ENCODE measurements at places on chromosomes 11 and 22.
A peak's percentile ranks its signal among the peaks of the same experiment; 100 is the strongest.

DNA sequence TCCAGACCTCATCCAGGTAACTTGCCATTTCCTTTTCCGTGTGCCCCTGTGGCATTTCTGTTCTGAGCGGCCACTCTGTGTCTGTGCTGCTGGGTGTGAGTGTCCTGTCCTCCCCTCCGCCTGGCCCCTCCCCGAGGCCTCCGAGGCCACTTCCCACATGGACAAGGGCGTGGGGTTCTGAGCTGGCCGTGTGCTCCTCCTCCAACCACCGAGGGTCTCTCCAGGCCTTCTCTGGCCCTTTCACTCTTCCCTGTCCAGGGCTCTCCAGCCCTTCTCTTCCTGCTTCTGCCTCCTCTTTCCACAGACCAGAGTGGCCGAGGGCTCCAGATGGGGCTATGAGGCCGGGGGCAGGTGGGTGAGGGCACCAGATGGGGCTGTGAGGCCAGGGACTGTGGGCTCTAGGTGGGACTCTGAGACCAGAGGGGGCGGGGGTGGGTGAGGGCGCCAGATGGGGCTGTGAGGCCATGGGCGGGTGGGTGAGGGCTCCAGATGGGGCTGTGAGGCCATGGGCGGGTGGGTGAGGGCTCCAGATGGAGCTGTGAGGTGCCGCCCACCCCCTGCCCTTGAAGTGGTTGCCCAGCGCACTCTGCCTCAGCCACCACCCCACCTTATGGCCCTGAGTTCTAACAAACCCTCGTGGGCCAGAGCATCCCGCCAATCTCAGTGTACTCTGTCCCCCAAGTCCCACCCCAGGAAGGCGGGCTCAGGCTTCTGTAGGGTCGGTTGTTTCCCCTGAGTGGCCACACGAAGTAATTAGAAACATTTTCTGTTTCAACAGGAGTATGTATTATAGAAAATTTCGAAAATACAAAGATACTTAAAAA, 24.1 kb downstream of the PTDSS2 start:
- DNase-seq = no peak

- DNase-seq = no peak
Measured at GRCh38 chr11:78046486-78046854, 17.2 kb upstream of the THRSP start.

DNA sequence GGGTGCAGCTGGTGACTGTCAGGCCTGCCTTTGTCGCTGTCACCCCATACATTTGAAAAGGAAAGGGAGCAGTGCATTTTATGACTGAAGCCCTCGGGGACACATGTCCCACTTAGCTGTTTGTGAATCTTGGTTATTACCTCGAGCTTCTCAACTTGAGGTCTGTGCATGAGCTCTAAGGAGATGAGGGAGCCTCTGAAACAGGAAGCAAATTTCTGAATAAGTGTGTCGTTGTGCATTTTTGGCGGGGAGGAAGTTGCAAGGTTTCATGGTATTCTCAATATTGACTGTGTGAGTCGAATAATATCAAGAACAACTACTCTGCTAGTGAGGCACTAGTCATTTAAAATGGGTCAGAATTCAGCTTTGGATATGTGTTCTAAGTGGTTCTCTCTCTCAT, 149.7 kb upstream of the PLET1 start:
- no peak for DNase-seq

DNA sequence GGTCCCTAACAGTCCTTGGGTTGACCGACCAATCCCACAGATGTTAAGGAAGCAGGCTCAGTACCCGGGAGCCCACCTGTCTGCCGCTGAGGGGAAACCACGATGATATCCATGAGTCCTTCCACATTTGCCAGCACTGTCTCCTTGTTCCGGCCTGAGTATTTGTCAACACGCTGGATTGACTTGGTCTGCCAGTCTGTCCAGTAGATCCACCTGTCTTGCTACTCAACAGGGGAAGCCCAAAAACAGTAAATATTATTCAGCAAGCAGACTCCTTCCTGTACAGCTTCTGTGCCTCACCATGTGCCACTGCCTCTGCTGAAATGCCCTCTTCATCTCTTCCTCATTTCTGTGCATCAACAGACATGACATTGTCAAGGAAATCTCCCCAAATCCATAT, 22.8 kb upstream of the CKAP5 start:
- no peak for DNase-seq

GRCh38 chr11:134244593-134244992, 8.6 kb downstream of the THYN1 start:
- no peak for DNase-seq

- DNase-seq = no peak
Measured at GRCh38 chr22:30780026-30780425, 85.4 kb downstream of the OSBP2 start.

- peak; percentile 68 for DNase-seq
Measured at GRCh38 chr11:116499396-116500003, 273.3 kb downstream of the BUD13 start.

DNA sequence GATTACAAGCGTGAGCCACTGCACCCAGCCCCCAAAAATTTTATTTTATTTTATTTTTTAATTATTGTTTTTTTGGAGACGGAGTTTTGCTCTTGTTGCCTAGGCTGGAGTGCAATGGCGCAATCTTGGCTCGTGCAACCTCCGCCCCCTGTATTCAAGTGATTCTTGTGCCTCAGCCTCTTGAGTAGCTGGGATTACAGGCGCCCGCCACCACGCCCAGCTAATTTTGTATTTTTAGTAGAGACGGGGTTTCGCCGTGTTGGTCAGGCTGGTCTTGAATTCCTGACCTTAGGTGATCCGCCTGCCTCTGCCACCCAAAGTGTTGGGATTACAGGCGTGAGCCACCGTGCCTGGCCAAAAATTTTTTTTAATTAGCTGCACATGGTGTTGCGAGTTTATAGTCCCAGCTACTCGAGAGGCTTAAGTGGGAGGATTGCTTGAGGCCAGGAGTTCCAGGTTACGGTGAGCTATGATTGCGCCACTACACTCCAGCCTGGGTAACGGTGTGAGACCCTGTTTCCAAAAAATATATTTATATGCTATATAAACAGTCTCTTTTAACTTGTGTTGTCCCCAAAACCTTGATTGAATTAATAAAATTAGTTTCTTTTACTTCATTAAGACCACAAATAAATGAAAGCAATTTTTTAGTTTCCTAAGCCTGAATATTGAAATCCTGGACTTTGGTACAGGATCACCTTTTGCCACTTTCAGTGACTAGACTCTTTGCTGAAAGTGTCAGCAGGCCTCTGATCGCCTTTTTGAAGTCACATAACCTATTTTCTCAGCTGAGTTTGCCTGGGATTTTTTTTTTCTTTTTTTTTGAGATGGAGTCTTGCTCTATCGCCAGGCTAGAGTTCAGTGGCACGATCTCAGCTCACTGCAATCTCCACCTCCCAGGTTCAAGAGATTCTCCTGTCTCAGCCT, 16.2 kb downstream of the ATG13 start:
- no peak for DNase-seq

DNA sequence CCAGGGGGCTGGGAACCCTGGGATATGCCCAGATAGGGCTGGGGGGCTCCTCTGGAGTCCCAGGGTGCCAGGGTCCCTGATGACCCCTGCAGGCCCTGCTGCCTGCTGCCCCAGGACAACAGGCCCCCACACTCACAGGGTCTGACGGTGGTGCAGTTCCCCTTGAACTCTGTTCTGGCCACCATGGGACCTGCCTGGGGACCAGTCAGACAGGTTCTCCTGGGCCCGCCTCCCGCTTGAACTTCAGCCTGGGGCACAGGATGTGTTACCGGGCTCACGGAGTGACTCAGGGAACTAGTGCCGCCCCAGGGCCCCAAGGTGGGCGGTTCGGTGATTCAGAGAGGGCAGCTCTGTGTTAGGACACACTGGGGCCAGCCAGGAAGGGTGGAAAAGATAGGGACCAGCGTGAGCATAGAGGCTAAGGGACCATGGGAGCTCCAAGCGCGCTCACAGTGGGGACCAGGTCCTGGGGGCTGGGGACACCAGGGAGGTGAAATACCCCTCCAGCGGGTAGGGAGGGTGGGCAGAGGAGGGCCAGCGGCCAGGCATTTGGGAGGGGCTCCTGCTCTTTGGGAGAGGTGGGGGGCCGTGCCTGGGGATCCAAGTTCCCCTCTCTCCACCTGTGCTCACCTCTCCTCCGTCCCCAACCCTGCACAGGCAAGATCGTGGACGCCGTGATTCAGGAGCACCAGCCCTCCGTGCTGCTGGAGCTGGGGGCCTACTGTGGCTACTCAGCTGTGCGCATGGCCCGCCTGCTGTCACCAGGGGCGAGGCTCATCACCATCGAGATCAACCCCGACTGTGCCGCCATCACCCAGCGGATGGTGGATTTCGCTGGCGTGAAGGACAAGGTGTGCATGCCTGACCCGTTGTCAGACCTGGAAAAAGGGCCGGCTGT, 21.5 kb upstream of the TXNRD2 start:
- peak; percentile 36 for DNase-seq

GRCh38 chr22:42068291-42068690, 2.3 kb downstream of the NAGA start:
- DNase-seq = no peak

DNA sequence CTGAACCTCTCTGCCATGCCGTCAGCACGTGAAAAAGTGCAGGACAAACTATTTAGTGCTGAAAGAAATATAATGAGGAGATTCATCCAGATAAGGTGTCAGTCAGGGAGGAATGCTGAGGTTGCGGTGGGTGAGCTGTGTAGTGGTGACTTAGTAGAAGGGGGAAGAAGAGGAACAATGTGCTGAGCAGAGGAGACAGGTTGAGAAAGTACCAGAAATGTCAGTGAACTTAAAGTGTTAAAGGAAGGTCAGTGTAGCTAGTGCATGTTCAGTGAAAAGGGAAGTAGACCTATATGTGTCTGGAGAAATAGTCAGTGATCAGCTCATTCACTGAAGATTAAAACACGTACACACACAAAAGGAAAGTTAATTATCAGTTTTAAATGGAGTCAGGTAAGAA, 237.6 kb upstream of the CCDC179 start:
- no peak for DNase-seq

DNA sequence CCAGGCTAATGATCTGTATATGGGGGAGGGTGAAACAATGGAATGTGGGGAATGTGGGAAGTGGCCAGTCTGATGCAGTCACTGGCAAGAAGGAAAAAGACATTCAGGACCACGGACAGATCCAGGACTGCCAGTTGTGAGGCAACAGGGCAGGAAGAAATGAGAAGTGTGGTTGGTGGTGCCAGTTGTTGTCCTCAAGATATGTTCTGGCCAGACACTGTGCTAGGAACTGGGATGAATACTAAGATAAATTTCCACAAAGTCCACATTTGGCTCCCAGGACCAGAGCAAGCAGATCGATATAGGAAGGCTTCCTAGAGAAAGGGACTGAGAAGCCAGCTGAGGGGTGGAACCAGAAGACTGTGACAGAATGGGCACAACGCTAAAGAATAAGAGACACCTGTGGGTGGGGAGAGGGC, 6.8 kb upstream of the TPBGL start:
- DNase-seq = peak; percentile 71

- DNase-seq = peak; percentile 13
Measured at GRCh38 chr22:33867118-33867866, 53.0 kb downstream of the LARGE1 start.

DNA sequence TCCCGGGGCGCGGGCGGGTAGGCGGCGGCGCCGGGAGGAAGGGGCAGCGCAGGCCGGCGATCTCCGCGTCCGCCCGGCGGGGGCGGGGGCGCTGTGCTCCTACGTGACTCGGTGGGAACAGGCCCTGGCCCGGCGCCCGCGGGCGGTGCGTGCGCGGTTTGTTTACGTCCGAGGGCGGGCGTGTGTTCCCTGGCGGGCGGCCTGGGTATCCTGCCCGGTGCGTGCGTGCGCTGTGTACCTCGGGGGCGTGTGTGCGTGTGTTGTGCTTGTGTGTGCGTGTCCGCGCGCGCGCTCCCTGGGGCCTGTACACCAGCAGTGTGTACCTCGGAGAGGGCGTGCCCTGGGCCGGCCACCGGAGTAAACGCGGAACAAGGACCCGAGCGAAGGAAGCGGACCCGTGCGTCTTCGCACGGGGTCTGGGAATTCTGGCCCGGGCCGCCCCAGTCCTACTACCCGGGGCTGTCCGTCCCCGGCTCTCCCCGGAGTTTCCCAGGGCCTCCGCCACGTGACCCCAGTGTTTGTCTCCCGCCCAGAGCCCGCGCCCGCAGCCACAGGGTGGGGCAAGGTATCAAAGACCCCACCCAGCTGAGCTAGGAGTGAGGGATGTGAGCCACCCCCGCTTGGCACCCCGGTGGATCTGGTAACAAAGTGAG, 769 bp downstream of the MAFF start:
- peak; percentile 91 for DNase-seq

DNA sequence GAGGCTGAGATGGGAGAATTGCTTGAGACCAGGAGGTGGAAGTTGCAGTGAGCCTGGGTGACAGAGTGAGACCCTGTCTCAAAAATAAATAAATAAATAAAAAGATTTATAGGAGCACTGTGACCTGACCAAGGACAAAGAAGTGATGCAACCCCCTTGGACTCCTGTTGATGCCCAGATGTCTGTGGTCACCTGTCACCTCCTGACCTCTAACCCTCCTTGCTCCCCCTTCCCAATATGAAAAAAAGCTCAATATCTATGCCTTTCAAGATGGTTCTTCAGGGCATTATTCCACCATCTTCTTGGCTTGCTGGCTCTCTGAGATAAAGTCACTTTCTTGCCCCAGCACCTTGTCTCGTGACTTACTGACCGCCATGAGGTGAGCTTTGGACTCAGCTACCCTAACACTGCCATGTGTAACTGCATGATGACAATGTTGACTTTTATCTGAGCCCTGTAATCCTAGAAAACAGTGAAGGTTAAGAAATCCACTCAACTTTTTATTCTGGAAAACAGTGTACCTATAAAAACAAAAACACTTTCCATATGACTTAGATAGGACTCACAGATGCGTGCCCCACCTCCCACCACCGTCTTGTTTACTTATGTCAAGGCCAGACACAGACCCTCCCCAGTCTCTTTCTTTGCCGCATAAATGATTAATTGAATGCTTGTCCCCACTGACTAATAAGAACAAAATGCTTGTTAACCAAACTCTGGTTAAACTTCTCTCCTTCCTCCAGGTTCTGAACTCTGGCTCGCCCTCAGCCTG, 360.5 kb downstream of the BUD13 start:
- no peak for DNase-seq

DNA sequence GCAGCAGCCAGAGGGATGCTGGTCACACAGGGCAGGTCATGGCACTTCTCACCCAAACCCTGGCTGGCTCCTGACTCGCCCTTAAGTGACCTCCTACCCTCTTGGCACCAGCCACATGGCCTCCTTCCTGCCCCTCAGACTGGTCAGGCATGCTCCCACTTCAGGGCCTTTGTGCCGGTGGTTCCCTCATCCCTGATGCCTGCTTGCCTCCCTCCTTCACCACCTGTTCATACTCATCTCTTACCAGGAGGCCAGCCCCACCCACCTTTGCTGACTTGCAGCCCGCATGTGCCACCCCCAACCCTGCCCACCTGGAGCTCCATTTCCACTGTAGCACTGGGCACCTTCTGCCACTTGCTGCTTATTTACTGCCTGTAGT, 20.1 kb downstream of the GNAZ start:
- no peak for DNase-seq

- no peak for DNase-seq
Measured at GRCh38 chr11:86693518-86693917, 21.1 kb upstream of the ME3 start.

DNA sequence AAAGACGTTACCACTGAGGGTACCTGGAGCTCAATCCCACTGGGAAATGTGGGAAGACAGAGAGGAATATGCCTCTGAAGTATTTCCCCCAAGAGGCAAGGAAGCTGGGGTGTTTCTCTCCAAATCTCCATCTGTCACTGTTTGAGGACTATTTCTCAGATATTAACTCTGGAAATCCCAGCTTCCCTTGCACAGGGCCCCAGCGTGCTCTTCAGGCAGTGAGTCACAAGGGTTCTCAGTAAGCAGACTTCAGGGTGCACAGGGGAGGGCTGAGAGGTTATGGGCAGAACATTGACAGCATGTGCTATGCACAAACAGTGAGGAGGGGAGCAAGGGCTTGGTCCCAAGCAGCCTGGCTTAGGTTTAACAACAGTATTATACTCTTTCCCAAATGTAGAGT, 60.9 kb upstream of the EED start:
- no peak for DNase-seq
